ENCODE measurements at places on chromosomes 11 and 22.

DNA sequence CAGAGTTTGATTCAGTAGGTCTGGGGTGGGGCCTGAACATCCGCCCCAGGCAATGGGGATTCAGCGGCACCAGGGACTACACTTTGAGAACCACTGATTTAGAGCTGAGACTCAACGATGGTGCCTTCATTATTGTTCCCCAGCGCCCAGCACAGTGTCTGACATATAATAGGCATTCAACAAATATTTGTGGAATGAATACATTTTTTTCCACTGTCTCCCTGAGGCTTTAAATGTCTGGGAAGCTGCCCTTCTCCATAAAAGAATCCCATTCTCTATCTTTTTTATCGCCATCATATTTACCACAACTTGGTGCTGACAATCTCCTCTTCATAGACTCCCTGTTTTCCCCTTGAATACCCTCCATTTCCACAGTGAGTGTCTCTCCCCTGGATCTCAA is 23.6 kb upstream of the LMO2 start:
- DNase-seq: no peak

GRCh38 chr22:37538590-37539357 is 19.6 kb upstream of the CARD10 start:
- peak; percentile 85 for DNase-seq

- DNase-seq: peak; percentile 67
These were observed 16.3 kb downstream of the CRYBB2 start for GRCh38 chr22:25235547-25236290.

DNA sequence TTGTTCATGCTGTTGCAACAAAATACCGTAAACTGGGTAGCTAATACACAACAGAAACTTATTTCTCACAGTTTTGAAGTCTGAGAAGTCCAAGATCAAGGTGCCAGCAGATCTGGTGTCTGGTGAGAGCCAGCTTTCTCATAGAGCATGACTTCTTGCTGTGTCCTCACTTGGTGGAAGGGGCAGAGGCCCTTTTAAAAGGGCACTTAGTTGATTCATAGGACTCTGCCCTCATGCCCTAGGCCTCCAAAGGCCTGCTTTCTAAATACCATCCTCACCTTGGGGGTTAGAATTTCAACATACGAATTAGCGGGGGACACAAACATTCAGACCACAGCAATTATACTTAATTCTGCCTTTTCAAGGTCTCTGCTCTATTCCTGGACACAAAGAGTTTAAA is 52.3 kb upstream of the FDX1 start:
- DNase-seq: no peak

- DNase-seq: peak; percentile 84
These were observed 585 bp upstream of the NEAT1 start for GRCh38 chr11:65421794-65422632.

- DNase-seq: peak; percentile 64
These were observed 315.3 kb downstream of the TMEM135 start for GRCh38 chr11:87352759-87353707.

GRCh38 chr11:36265793-36266628 is 23.2 kb downstream of the COMMD9 start:
- DNase-seq: peak; percentile 44

DNA sequence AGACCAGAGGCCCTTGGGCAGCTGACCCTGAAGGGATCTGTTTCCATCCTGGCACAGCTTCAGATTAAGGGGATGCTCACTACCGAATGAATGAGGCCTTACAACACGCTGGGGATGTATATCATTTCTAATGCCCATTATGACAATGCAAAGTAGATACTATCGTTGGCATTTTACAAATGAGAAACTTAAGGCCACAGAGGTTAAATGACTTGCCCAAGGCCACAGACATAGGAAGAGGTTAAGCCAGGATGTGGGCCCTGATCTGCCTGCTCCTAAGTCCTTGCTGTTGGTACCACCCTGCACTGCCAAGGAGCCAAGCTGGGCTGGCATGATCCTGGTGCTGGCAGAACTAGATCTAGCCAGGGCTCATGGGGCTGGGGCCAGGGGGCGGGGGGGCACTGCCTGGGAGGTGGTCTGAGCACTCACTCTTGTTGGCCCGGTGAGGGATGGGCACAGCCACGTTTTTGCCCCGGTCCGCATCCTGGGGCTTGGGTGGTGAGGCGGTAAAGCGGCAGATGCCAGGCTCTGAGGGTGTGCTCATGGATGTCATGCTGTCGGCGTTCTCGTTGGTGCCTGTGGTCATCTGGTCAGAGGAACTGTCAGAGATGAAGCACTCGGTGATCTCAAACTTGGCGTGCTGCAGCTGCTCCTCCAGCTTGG is 102.8 kb downstream of the CEP164 start:
- no peak for DNase-seq

GRCh38 chr11:65596520-65596919 is 920 bp upstream of the KCNK7 start:
- no peak for DNase-seq

GRCh38 chr11:36354221-36355003 is 58.3 kb downstream of the PRR5L start:
- DNase-seq: no peak

DNA sequence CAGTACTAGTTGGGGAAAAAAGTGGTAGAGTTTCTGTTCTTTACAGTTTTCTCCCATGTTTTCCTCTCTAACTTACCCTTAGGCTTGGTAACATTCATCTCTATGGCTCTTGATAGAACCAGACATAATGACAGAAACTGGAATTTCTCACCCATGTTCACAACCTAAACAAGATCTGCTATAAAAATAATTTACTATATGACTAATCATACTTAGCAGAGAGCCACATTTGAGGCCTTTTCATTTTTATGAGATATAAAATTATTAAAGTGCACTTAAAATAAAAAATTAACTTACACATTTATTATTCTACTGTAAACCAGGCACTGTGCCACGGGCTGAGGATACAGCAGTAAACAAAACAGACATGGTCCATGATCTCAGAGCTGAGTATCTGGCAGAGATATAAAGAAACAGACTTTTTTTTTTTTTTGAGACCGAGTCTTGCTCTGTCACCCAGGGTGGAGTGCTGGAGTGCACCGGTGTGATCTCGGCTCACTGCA is 98.1 kb downstream of the GAB2 start:
- peak; percentile 56 for DNase-seq

DNA sequence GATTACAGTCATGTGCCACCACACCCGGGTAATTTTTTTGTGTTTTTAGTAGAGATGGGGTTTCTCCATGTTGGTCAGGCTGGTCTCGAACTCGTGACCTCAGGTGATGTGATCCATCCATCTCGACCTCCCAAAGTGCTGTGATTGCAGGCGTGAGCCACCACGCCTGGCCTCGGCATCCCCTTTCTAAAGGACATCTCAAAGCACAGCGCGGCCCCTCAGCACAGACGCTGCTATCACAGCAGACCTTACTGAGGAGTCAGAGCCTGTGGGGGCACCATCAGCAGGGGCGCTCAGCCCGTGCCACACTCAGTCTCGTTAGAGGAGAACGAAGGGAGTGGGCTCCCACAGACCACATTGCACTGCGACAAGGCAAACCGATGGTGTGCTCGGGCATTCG is 19.4 kb downstream of the CELSR1 start:
- no peak for DNase-seq

GRCh38 chr11:120517390-120517761 is 5.8 kb downstream of the GRIK4 start:
- no peak for DNase-seq

GRCh38 chr11:107446822-107447431 is 10.7 kb downstream of the CWF19L2 start:
- no peak for DNase-seq

DNA sequence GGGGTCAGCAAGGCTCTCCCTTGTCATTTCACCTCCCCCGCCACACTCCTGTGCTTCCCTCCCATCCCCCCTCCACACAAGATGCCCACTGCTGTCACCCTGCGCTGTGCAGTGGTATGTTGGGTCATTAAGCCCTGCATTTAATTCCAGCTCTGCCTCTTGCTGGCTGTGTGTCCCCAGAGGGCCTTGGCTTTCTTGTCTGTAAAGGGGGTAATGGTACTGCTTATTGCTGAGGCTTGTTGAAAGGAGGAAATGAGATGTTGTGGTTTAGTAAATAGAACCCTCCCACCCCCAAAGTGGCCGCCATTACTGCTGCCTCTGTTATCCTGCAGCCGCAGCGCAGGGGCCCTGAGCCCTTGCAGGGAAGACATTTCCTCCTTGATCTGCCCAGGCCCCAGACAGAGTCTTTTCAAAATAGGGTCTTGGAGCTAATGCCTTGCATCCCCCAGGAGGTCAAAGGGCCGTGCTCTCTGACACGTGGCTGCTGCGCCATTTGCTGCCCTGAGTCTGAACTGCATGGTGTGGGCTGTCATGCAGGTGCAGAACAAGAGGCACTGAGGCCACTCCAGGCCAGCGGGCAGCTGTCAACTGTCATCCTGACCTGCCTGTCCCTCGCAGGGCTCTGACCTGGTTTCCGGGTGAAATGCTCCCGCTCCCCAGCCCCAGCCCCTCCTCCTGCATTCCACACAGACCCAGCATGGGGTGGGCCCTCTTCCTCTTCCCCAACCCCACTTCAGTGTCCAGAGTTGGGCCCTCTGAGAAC is 18.7 kb downstream of the PVALB start:
- DNase-seq: no peak

DNA sequence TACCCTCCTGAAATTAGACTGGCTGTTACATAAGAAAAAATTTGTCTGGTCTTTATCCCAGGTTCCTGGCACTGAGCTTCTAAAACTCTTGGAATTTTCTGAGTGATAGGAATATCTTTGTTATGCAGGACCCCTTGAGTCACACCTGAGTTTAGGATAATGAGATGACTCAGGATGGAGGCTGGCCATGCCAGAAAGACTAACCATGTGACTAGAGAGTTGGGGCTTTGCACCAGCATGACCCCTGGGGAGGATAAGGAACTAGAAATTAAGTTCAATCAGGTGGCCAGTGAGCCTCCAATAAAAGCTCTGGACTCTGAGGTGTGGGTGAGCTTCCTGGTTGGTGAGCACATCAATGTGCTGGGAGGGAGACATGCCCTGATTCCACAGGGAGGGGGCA is 88.1 kb downstream of the XRRA1 start:
- DNase-seq: no peak

DNA sequence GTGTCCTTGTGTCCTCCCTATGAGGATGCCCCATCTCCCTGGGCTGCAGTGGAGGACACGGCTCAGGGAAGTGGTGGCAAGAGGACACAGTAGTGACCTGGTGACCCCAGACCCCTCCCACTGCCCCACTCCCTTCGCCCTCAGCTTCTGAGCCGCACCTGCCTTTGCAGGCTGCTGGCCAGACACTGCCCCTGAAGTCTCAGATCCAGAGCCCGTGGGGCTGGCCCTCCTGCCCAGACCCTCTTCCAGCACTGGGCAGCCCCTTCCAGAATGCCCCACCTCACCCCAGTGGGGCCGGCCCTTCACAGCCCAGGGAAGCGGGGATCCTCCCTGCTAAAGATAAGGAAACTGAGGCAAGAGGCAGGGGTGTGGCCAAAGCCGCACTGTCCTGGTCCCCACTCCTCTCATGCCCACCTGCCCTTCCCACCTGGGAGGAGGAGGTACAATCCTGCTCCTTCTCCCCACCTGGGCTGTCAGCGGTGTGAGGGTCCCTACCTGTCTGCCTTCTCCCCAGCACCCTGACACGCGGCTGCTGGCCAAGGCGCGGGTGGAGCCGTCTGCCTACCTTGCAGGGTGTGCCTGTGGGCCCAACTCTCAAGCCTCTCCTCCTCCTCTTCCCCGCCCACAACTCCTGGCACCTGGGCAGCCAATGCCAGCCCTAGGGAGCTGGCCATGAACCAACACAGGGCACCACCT is 17.3 kb downstream of the TRPM5 start:
- DNase-seq: no peak

- DNase-seq: peak; percentile 69
These were observed at the start of gene B3GAT1 for GRCh38 chr11:134412203-134413042. TSS of gene B3GAT1 (minus strand) at chr11:134412242. CDS start at chr11:134387659, 24,583 bp downstream.

DNA sequence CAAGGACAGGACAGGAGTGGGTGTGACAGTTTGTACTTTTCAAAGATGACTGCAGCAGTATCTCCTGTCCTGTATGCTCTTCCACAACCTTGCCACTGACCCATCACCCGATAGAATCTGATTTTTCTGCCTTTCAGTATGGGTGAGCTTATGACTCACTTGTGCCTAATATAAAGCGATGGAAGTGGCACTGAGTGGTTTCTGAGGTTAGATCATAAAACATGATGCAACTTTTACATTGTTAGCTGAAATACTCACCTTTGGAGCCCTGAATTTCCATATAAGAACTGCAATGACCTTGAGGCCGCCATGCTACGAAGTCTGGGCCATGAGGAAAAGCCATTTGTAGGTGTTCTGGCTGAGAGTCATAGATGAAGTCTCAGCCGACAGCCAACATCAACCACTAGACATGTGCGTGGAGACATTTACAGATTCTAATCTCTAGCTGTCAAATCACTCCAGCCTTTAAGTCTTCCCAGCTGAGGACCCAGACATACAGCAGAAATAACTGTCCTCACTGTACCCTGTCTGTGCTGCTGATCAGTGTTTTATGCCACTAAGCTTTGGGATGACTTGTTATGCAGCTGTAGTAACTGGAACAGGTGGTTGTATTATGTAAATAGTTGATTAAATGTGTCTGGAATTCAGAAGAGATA is 105.9 kb upstream of the ARHGAP20 start:
- DNase-seq: no peak

GRCh38 chr11:33208150-33208549 is 46.9 kb upstream of the CSTF3 start:
- no peak for DNase-seq

- DNase-seq: no peak
These were observed 17.7 kb upstream of the FEZ1 start for GRCh38 chr11:125513705-125514265.

GRCh38 chr11:63889344-63889743 is 27.6 kb downstream of the RCOR2 start:
- no peak for DNase-seq

- DNase-seq: no peak
These were observed 1.1 kb upstream of the ALG8 start for GRCh38 chr11:78140392-78141077.

DNA sequence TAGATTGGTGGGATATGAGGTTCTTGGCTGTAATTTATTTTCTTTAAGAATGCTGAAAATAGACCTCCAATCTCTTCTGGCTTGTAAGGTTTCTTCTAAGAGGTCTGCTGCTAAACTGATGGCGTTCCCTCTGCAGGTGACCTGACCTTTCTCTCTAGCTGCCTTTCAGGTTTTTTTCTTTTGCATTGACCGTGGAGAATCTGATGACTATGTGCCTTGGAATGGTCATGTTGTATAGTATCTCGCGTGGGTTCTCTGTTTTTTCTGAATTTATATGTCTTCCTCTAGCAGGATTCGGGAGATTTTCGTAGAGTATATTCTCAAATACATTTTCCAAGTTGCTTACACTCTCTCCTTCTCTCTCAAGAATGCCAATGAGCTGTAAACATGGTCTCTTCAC is 122.2 kb downstream of the DDX10 start:
- DNase-seq: no peak

DNA sequence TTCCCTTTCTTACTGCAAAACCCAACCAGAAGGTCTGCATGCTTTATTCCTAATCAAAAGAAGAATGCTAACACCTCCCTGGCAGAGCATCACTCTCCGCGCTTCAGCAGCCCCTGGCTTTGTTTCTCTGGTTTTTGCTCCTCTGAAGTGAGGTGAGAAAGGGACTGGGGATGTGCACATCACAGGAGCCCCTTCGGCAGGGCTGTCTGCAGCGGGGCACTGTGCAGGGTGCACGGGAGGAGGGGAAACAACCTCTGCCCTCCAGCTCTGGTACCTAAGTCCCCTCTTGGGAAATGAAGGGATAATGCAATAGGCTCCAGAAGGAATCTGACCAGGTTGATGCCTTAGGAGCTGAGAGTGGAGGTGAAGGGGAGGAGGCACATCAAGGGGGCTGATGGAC is 312.7 kb downstream of the NTM start:
- DNase-seq: no peak

All from NCI-H1092 treated with DMSO at 0.1 percent for 48 hours (cell line).